ENCODE measurements at places on chromosomes 1 and 21.

DNA sequence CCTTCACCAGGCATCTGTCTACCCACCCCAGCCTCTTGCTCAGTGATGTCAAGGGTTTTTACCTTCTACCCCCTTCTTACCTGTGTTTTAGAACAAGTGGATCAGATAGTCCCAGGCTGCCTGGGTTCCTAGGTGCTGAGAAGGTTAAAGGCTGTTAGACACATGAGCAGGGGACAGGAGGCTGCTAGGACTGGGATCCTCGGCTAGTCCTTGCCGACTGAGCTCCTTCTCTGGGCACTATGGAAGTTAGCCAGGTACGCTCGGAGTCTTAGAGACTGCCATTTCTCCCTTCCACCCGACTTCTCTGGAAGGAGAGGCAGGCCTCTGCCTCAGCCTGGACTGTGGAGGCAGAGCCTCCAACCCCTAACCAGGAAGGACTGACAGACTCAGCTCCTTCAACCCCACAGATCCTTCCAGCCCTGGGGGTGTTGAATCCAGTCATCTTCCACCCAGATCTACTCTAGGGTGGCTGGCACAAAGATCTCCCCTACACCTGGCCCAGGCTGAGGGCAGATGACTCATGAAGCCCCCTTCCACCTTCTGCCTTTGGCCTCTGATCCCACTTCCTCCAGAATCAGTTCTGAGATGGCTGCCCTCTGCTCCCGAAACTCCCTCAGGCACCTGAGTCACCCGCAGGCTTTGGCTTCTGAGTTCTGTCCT is at the start of gene DYNLT4:
Gene DYNLT4 (minus strand): TSS at position 648 of the 660 bp plus-strand sequence. CDS start 683 bp downstream, outside the sequence.
- DNase-seq = no peak

GRCh38 chr1:36590264-36590663 is 107.6 kb upstream of the CSF3R start:
- no peak for DNase-seq

DNA sequence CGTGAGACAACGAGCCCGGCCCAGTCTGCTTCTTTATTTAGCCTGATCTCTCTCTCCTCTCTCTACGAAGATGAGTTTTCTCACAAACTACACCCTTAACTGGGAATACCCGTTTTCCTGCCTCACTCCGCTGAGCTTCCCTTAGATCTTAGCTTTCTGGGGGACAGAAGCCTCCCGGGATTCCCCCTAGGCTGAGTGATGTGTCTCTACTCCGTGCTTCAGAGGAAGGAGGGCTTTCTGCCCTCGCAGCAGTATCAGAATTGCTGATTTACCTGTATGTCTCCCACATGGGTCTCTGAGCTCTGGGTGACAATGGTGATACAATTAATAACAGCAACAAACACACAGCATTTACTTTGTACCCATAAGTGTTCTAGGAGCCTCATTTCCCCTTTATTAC is 1.0 kb downstream of the ZBTB17 start:
- no peak for DNase-seq

GRCh38 chr1:41448821-41449220 is 35.7 kb downstream of the EDN2 start:
- no peak for DNase-seq

DNA sequence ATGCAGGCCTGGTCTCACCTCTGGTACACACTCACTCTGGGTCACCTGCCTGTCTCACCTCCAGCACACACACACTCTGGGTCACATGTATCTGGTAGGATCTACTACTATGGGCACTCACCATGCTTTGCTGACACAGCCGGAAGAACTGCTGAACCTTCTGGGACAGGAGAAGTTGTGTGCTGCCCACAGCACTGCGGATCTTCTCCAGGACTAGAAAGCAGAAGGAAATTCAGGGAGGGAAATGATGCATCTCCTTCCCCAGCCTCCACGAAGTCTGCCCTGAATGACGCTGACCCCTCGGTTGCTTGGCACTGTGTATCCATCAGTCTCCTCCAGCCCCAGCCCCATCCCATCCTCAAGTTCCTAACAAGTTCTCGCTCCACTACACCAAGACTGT is 7.9 kb upstream of the SMIM12 start:
- no peak for DNase-seq

DNA sequence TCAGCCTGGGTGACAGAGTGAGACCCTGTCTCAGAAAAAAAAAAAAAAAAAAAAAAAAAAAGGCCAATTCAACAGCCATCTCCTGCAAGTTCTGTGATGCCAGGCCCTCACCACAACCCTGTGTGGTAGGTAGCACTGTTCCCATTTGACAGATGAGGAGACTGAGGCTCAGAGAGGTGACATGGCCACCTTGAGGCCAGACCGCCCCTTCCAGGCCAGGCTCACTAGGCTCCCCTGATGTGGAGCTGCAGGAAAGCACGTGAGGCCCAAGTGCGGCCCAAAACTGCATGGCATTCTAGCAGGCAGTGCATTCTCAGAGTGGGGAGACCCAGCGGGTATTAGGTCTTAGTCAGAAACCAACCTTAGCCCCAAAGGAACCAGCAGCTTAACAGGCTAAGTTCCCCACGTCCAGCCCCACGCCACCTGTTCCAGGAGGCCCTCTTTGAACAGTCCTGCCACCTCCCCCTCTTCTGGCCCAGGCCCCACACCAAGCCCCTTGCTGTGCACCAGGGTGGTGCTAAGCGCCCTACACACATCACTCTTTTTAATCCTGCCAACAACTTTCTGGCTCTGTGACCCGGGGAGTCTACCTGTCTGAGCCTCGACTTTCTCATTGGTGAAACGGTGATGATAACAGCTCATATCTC is 11.7 kb upstream of the ECE1 start:
- no peak for DNase-seq

GRCh38 chr21:42616941-42617340 is 36.5 kb upstream of the PDE9A start:
- no peak for DNase-seq

DNA sequence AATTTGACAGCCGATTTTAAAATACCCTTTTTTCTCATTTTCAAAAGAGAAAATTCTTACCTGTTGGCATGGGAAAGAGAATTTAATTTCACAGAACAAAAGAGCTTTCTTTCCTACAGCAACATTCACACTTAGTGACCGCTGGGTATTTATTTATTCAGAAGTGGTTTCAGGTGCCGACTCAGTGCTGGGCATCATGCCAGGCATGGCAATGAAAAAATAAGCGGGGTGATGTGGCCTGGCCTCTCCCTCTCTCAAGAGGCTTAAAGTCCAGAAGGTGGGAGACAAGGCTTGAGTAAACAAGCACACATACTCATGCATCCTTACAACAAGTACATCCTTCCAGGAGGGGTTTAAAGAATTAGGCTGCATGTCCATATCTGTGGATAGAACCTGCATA is 4.1 kb upstream of the PCP4 start:
- no peak for DNase-seq

- DNase-seq = no peak
These were observed 38.1 kb downstream of the NIBAN1 start for GRCh38 chr1:184935920-184936798.
